ENCODE measurements at places on chromosomes 7 and 10.

DNA sequence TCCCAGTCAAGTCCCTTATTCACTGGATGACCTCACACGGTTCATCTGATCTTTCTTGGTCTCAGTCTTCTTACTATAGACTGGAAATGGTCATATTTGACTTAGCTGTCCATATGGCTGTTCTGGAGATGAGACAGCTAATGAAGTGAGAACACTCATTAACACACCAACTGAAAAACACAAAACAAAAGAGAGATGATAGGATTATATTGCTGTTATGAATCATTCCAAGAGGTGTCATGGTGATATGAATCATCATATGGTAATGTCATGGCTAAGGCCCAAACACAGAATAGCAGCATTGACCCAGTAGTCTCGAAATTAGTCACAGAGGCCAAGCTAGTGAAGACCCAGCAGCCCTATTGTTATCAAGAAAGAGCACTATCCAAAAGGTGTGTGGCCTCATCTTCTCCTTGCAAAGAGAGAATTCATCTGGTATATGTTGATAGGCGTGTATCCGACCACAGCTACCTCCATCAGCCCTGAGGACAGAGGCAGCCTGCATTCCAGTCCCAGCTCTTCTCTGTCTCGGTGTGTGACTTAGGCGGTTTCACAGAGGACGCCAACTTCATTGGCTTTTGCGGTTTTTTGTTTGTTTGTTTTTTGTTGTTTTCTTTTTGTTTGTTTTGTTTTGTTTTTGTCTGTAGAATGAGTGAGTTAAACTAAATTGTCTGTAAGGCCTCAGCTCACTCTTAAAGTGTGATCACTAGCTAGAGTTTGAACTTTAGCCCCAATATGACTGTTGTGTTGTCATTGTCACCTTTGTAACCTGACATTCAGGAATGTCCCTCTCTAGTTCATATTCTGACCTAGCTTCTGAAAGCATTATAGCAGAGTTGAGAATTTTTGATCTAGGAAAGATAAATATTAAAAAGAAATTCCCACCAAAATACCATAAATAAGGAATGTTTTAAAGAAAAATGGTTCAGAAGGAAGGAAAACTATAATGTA, 97.4 kb upstream of the PDCD4 start:
- peak; percentile 30 for DNase-seq

GRCh38 chr10:88537322-88537721, 45.8 kb downstream of the RNLS start:
- no peak for DNase-seq

DNA sequence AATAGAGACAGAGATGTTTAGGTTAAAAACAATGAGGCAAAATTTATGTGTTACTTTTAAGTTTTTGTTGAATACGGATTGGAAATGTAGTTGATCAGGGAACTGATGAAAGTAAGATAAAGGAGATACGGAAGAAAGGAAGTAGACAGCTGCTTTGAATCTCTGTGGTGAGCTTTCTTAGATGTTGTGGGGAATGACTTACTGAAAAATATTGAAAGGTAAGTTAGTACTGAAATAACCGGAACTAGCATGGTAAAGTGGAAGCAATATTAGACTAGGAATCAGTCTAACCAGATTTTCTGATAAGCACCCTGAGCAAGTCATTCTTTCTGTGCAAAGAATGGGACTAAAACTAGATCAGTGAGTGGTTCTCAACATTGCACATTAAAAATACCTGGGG, 34.8 kb downstream of the LUC7L2 start:
- no peak for DNase-seq

DNA sequence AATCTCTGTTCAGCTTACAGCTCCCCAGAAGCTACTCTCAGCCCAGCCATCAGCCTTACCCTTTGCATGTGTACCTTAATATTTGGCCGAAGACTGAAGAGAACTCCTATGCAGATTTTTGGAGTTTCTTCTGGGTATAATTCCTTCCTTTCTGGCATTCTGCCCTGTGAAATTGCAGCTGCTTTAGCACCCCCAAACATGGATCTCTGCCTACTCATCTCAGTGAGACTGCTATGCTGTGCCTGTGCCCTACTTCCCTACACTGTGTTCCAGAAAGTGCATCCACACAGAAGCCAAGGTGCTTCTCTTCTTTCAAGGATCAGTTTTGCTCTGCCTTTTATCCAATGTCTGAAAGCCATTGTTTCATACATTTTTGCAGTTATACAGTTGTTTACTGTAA, 81.6 kb downstream of the NPY start:
- no peak for DNase-seq

- DNase-seq = no peak
Observed at GRCh38 chr7:22983257-22983855, 30.6 kb downstream of the HYCC1 start.

GRCh38 chr7:131726686-131727085, 170.3 kb upstream of the PODXL start:
- no peak for DNase-seq

DNA sequence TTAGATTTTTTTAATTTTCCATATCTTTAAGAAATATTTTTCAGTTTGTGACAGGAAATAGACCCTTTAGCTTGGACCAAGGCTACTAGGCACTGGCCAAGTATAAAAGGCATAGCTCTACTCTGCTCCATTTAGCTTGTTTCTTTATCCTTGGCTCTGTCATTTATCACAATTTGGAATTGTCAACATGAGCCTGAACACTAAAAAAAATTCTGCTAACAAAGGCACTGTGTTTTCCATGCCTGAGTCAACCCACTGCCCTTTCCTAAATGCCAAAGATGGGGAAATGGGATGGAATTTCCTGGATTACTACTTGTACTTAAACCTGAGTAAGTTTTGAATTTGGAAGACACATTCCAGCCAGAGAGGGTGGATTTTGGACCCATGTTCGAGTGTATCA, 128.4 kb downstream of the NSUN6 start:
- DNase-seq = no peak

DNA sequence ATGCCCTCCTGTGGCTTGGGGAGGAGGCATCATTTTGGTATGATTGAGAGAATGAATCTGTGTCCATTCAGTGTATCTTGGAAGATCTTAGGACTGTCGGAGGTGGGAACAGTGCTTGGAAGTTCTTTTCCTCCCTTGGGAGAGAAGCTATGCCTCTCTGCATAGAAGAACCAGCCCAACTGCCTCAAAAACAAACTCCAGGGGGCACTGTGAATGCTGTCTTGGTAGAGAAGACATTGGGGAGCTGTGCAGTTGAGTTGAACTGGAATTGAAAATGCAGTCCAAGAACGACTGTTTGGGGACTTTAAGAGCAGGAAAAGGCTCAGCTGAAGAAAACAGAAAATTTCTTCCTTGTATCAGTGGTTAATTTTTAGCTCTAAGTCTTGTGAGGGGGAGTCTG, 4.9 kb upstream of the GJD4 start:
- no peak for DNase-seq
